ENCODE measurements at places on chromosomes 13 and 19.
A peak's percentile ranks its signal among the peaks of the same experiment; 100 is the strongest.

DNA sequence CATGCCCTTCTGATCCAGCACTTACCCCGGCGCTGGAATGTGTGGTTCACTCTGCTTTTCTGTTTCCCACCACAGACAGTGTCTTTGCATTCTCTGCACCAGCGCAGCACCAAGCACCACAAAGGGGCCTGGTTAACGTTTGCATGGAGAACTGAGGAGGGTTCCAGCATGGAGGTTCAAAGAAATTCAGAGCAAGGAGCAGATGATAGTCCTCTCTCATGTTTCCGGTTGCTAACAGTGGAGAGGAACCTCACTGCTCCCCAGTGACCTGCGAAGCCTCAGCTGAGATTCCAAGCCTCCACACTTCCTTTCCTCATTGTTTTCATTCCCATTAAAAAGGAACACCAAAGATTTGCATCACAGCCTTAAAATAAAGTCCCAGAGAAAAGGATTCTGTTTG, 99.7 kb downstream of the STARD13 start:
- peaks cover 9% of the 10 kb centered on the region for H3K4me1 ChIP-seq
- H3K27me3 ChIP-seq = peaks cover 19% of the 10 kb centered on the region
- no peak overlapping the region for H3K27ac ChIP-seq
- no peak for DNase-seq

DNA sequence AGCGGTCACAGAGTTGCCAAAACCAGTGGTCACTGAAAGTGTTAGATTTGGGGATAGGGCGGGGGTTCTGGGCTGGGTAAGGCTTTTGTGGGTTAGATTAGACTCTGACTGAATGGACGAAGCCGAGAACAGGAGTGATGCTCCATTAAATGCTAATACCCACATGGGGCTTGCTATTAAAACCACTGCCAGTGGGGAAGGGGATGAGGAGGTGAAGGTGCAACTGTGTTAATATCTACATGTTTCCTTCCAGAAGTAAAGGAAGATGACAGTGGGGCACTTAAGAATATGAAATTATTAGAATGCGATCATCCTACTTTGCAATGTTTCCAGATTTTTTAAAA, 573 bp upstream of the ZNF614 start:
- peak overlapping the region; percentile 91 for H3K27ac ChIP-seq
- no peaks in the 10 kb centered on the region for H3K27me3 ChIP-seq
- peaks cover 83% of the 10 kb centered on the region for H3K36me3 ChIP-seq
- no peak for DNase-seq

GRCh38 chr19:6204212-6204611, 68.7 kb downstream of the ACSBG2 start:
- no peak overlapping the region for H3K27ac ChIP-seq
- H3K4me1 ChIP-seq = peaks cover 2% of the 10 kb centered on the region
- H3K36me3 ChIP-seq = peaks cover 1% of the 10 kb centered on the region
- H3K27me3 ChIP-seq = no peaks in the 10 kb centered on the region
- no peak for DNase-seq

- no peaks in the 10 kb centered on the region for H3K27me3 ChIP-seq
- DNase-seq = no peak
- no peaks in the 10 kb centered on the region for H3K4me1 ChIP-seq
Observed at GRCh38 chr13:102657630-102658029, 37.2 kb downstream of the METTL21C start.

- no peak for DNase-seq
- no peak overlapping the region for H3K27ac ChIP-seq
- H3K27me3 ChIP-seq = no peaks in the 10 kb centered on the region
- no peak overlapping the region for H3K4me3 ChIP-seq
Observed at GRCh38 chr13:105847527-105848291, 687.8 kb downstream of the EFNB2 start.

Data from activated naive CD8-positive, alpha-beta T cell treated with anti-CD3 and anti-CD28 coated beads for 36 hours (primary cell).